ENCODE measurements at places on chromosomes 3 and 15. TPM values are rescaled to one million over a fixed set of nuclear protein-coding genes. Genes with fewer than 3 reads are reported as not detected.

DNA sequence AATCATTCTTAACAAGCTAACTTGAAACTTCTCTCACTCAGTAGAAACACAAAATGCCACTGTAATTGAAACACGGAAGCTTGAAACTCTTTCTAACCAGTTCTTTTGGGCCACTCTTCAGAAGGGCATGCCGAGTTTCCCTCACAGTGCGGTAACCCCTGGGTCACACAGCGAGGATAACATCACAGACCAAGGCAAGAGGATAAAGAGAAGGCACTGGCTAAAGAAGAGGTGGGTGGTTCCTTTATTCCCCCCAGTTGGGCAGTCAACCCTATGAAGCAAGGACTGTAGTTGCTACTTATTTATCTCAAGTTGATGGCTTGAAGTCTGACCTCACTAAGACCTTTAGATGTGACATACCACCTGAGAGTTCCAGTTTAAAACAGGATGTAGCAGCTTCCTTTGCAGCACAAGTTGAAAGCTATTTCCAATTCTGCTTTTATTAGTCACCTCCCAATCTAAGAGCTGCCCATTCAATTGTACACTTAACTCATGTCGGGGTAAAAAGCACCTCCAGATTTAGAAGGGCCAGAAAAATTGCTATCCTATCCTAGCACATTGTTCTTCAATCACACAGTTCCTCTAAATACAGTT lies 272.4 kb downstream of the TIGIT start:
- no peak overlapping the region for H3K4me3 ChIP-seq
- no peak overlapping the region for H3K27ac ChIP-seq
- DNase-seq = no peak
- H3K27me3 ChIP-seq = no peaks in the 10 kb centered on the region
- H3K4me1 ChIP-seq = no peaks in the 10 kb centered on the region

DNA sequence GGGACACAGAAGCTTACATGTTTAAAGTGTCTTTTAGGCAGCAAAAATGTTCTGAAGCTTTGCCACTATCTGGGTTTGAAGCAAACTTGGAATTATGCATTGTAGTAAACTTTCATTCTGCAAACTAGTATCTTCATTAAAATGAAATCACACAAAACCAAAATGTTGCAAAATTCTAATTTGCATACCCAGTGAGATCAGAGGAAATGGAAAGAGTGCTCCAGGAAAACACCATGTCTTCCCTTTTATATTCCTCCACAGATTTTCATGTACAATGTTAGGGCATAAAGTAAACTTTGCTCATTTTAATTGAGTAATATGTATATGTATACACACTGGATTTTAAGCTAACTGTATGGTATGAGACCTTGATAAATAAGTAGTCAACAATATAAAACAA lies 23.9 kb downstream of the ANO10 start:
- H3K4me1 ChIP-seq = no peaks in the 10 kb centered on the region
- H3K4me3 ChIP-seq = no peak overlapping the region
- no peaks in the 10 kb centered on the region for H3K27me3 ChIP-seq
- DNase-seq = no peak

- H3K27ac ChIP-seq = no peak overlapping the region
- no peak for DNase-seq
- H3K4me1 ChIP-seq = no peaks in the 10 kb centered on the region
- no peaks in the 10 kb centered on the region for H3K27me3 ChIP-seq
- no peak overlapping the region for H3K4me3 ChIP-seq
- no peaks in the 10 kb centered on the region for H3K36me3 ChIP-seq
These were observed 84.7 kb upstream of the PTX3 start for GRCh38 chr3:157351981-157352380.

DNA sequence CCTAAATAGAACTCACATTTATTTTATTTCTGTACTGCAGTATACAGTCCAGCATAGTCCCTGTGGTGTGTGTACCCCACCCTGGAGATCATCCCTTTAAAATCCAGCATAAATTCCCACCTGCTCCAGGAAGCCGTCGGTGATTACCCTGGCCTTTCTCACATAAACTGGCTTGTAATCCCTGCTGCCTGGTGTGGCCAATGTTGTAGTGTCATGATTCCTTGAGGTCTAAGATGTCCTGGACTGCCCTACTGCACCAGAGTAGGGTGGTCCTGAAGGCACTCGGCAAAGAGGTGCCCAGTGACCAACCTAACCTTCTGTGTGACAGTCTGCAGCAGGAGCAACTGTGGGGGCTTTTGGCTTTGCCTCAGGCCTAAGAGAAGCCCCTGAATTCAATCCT lies 58.9 kb downstream of the ITGA11 start:
- H3K4me3 ChIP-seq = no peak overlapping the region
- DNase-seq = no peak
- H3K36me3 ChIP-seq = no peaks in the 10 kb centered on the region

DNA sequence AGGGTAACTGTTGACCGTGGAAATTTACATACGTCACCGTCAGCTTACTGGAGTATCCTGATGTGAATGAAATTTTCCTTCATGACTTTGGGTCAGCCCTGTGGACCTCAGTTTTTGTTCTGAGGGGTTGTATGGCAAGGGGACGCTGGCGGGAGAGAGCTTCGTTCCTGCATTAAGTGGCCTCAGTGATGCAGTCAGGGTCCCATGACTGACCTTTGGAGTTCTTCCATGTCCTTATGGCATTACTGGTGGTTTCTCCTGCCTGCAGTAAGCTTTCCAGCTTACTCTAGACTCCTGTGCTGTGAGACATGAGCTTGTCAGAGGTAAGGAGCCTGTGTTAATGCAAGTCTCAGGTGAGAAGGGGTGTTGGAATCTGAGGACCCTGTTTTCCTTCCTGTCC lies 1.8 kb downstream of the CD276 start:
- DNase-seq = no peak
- no peak overlapping the region for H3K27ac ChIP-seq
- no peaks in the 10 kb centered on the region for H3K36me3 ChIP-seq
- H3K4me3 ChIP-seq = no peak overlapping the region
- H3K27me3 ChIP-seq = peaks cover 66% of the 10 kb centered on the region

GRCh38 chr3:157417247-157417646 lies 19.4 kb upstream of the PTX3 start:
- no peak for DNase-seq
- H3K4me3 ChIP-seq = no peak overlapping the region
- H3K4me1 ChIP-seq = no peaks in the 10 kb centered on the region
- H3K27ac ChIP-seq = no peak overlapping the region
- H3K27me3 ChIP-seq = no peaks in the 10 kb centered on the region
- no peaks in the 10 kb centered on the region for H3K36me3 ChIP-seq

- no peak for DNase-seq
- no peaks in the 10 kb centered on the region for H3K36me3 ChIP-seq
- H3K27ac ChIP-seq = no peak overlapping the region
- no peaks in the 10 kb centered on the region for H3K4me1 ChIP-seq
- no peak overlapping the region for H3K4me3 ChIP-seq
These were observed 21.9 kb downstream of the ISL2 start for GRCh38 chr15:76358453-76358852.

Gene OR5H1
- not detected for total RNA-seq

Gene SLC12A1
- total RNA-seq = not detected

Gene DAPK2
- total RNA-seq = 1.3 TPM

Gene MORC1
- not detected for total RNA-seq

Gene ARID3B
- total RNA-seq = 27.9 TPM
